ENCODE measurements at places on chromosomes 12 and 14.

GRCh38 chr12:45473636-45474035 lies 255.9 kb upstream of the ARID2 start:
- no peak for DNase-seq

GRCh38 chr14:90412058-90412457 lies 15.2 kb downstream of the CALM1 start:
- DNase-seq, result no peak

- no peak for DNase-seq
Measured at GRCh38 chr14:95056476-95056875, 100.9 kb downstream of the DICER1 start.

GRCh38 chr14:53126731-53127130 lies 26.4 kb downstream of the DDHD1 start:
- no peak for DNase-seq

DNA sequence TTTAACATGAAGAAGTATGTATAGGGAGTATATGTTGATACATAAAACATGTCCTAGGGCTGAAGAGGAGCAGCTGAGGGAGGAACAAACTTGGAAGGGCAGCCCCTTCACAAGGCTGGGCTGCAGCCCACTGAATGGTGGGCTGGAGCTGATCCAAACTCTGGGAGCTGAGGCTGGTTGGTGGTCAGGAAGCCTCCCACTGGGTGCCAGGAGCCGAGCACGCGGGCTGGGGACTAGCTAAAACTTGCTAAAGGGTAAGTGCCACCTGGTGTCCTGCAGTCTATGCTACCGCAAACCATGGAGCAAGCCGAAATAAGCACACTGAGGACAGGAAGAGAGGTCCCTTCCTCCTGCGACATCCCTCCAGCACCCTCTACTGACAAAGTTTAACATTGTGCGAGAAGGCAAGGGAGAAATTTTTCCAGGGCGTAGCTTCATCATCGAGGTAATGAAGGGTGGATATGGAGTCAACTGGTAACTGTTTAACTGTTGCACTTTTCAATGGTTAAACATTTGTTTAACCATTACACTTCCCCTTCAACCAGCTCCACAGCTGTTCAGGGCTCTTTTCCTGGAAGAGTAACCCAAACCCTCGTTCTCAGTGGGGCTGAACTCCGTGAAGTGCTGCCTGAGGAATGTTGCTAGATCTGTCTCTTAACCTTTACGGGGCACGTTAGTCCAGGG lies 42.2 kb downstream of the EGLN3 start:
- no peak for DNase-seq

GRCh38 chr12:4215229-4216186 lies 58.1 kb upstream of the CCND2 start:
- peak; percentile 4 for DNase-seq

GRCh38 chr12:32353540-32353939 lies 45.8 kb upstream of the FGD4 start:
- DNase-seq, result no peak

GRCh38 chr14:76012354-76012753 lies 26.8 kb downstream of the IFT43 start:
- no peak for DNase-seq

DNA sequence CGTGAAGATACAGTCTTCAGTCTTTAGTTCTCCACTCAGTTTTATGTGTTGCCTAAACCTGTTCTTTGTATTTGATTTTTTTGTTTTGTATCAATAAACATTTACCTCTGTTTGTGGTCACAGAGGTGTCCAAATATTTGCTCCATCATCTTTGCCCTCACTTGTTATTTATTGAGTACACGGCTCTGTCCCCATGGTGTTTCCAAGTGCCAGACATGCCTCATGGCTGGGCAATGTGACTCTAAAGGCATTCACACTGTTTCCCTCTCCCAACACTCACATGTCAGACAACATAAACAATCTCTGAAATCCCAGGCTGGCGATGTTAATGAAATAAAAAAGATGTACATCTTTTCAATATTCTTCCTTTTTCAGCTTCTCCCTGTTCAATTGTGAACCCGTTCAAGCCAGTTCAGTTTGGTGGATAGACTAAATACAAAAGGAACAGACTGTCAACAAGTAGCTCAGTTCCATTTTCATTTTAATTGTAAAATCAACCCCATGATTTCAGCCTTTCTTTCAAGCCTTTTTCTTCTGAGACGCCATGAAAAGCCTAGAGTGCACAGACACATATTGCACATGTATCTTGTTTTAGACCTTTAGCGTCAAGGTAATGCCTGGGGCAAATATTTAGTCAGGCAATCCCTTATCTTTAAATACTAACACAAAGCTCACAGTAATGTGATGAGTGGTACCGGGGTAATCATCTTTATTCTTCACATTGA lies 680.7 kb downstream of the GALC start:
- DNase-seq, result no peak

DNA sequence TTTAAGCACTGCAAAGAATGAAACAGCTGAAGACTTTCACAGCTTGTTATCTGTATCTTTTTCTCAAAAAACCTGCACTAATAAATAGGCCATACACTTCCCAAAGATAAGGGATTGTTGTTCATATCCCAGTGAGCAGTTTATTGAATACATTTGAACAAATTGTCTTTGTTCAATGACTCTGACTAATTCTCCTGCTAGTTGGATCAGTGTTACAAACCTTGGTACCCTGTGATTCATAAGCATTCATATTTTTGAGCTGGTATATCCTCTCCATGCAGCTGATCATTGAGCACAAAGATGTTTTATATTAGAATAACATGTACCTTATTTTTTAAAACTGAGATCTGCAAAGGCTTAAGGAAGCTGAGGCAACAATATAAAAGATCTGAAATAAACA lies 58.9 kb upstream of the FSCB start:
- no peak for DNase-seq

GRCh38 chr12:27769142-27769673 lies 10.8 kb upstream of the KLHL42 start:
- no peak for DNase-seq

- DNase-seq, result no peak
Measured at GRCh38 chr12:1380171-1380851, 214.1 kb downstream of the FBXL14 start.

DNA sequence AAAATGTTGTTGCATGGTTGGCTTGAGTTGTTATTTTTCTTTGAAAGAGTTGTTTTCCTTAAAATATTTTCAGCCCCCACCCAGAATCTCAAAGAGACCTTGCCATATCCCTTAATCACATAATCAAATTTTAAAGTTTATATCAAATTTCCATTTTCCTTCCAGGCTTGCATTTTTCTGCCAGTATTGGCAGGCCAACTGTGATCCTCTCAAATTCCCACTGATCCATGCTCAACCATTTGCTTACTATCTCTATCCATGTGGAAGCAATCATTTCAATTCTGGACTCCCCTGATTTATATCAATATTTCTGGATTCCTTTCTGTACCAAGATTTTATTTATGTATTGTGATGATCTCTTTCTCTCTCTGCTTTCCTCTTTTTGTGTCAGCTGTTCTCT lies 64.2 kb upstream of the PYGL start:
- no peak for DNase-seq

DNA sequence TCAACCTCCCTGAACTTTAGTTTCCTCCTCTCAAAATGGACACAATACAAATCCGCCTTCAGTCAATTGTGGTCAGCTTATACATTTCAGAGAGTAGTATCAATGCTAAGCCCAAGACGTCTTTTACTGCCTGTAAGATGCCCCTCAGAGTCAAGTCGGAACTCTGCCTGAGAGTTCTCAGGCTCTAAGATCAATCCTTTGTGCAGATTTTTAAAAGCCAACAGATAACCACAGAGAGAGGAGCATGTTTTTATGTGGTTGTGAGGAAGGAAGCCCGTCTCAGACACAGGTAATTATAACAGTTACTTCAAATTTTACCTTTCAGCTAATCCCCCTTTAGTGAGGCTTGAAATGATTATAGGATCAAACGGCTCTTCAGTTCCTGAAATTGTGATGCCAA lies 91.6 kb downstream of the HELB start:
- DNase-seq, result no peak

DNA sequence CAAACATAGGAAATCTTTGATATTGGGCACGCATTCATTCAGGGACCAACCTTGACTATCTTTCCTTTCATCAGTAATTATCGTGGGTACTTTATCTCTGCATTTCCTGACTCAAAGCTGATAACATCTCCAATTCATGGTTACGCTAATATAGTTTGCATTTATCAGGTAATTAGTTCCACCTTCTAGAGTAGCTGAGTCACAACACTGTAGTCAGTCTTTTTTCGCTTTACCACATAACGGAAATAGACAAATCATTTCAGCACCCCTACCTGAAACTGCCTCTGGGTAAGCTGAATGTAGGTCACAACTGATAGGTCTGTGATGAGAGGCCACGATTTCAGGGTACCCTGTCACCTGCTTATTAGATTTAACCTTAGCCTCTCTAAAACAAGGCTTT lies 36.7 kb upstream of the IL22 start:
- DNase-seq, result no peak

GRCh38 chr14:36556811-36557433 lies 25.5 kb downstream of the NKX2-8 start:
- DNase-seq, result no peak

GRCh38 chr14:68782091-68782981 lies 10.5 kb downstream of the ZFP36L1 start:
- DNase-seq, result peak; percentile 78
